ENCODE measurements at places on chromosomes 6 and 20. TPM values are rescaled to one million over a fixed set of nuclear protein-coding genes. Genes with fewer than 3 reads are reported as not detected.

The GPX5 gene
- total RNA-seq = 4.6 TPM

The PPP1R10 gene
- 11.3 TPM for total RNA-seq

The MUCL3 gene
- 2.4 TPM for total RNA-seq

The COX4I2 gene
- 7.9 TPM for total RNA-seq

The MAK gene
- total RNA-seq = 2.2 TPM

The C20orf202 gene
- total RNA-seq = 1.2 TPM

The NINL gene
- 17.6 TPM for total RNA-seq

The MRPS10 gene
- total RNA-seq = 30.8 TPM

GRCh38 chr20:11469795-11470435, 447.8 kb upstream of the BTBD3 start:
- DNase-seq = no peak

DNA sequence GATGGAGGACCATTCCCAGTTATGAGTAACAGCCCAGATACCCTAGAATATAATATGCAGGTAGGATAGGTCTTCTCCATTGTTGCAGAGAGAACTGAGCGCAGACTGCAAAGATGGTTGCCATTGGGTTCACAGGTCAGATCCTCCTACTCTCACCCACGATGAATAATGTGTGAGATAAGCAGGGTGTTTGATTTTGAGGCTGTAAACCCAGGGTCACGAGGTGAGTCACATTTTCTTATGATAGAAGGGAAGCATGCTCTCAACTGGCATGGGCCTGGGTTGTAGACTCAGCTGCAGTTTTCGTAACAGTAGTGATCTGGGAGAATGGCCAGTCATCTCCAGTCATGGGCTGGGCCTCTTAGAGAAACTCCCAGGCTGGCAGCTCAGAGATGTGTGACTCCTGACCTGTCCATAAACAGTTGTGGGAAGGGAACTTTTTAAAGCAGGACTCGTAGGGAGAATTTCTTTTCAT, 74.2 kb downstream of the CD164 start:
- peak; percentile 76 for DNase-seq

- DNase-seq = no peak
Measured at GRCh38 chr6:88616380-88616779, 347.0 kb downstream of the RNGTT start.

DNA sequence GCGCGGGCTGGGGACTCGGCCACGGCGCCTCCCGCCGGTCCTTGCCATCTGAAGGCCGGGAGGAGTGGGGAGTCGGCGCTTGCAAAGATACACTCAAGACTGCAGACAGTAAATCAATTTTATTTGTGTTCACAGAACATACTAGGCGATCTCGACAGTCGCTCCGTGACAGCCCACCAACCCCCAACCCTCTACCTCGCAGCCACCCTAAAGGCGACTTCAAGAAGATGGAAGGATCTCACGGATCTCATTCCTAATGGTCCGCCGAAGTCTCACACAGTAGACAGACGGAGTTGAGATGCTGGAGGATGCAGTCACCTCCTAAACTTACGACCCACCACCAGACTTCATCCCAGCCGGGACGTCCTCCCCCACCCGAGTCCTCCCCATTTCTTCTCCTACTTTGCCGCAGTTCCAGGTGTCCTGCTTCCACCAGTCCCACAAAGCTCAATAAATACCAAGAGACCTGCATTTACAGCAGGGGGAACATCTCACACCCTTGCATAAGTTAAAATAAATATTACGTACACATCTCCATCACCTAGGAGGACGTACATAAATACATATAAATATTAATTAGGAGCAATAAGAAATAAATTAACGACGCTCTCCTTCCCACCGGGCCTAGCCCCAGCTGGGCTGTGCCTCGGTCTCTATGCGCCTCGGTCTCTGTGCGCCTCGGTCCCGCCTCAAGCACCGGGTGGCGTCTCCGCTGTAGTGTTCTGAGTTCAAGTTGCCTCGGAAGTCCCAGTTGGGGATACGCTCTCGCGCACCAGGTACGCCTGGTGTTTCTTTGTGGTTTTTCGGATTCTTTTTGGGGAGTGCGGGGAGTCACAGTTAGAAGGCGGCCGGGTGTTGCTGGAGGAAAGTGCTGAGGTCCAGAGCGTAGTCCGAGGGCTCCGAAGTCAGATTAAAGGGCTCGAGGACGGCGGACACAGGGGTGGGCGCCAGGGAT, 889 bp upstream of the FLOT1 start:
- no peak for DNase-seq

- DNase-seq = peak; percentile 48
Measured at GRCh38 chr20:19944772-19945459, 72.2 kb upstream of the NAA20 start.

DNA sequence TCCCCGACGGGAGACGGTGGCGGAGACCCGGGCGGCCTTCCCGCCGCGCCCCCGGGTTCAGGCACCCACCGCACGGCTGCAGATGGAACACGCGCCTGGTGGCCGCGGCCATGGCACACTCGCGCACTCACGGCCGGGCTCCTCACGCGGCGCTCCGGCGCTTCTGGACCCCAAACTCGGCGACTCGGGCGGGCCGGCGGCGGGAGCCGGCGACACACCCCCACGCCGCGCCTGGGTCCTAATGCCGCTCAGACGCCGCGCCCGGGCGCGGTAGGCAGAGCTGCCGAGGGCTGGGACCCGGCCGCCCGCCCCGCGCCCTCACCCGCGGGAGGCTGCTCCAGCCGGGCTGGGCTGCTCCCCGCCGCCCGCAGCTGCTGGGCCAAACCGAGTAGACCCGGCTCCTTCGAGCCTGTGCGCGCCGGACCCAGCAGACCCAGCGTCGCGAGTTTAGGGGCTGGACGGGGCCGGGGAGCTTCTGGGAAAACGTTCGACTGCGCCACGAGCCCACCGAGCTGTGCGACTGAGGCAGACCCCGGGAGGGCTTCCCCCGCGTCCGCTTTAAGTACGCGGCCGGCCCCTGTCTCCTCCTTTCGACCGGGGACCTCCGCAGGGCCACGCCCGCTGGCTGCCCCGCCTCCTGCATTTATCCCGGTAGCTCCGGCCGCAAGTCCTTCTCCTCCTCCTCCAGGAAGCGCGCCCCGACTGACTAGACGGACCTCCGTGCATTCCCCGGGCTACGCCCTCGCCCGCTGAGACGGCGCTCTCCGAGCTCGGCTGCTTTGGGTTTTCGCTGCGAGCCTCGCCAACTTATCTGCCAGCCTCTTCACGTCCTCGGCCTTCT, at the start of gene SLC4A11:
TSS of gene SLC4A11 (minus strand) at position 165 of the 841 bp plus-strand sequence. CDS start at position 112, 53 bp downstream.
- peak; percentile 25 for DNase-seq

DNA sequence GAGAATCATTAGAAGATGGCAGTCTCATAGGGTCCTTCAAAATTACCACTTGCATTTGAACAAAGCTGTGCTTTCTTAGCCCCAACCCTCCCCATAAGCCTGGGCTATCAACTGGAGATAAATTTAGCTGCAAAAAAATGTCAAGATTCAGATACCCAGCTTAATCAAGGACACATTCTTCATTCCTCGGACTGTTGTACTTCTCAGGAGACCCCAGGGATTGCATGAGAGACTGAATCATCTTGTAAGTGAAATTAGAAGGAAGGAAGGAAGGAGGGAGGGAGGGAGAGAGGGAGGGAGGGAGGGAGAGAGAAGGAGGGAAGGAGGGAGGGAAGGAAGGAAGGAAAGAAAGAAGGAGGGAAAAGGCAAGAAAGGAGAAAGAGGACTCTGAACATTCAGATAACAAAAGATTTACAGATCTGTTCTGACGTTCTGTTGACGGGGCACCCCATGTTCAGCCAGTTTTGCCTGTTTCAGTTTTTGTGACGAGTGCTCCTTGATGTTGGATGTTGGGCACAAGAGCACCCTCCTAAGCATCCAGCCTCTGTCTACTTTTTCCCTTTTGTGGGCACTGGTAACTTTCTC, 498.7 kb downstream of the PREX1 start:
- DNase-seq = peak; percentile 36

GRCh38 chr6:139903411-139904157, 529.1 kb upstream of the CITED2 start:
- DNase-seq = peak; percentile 11

DNA sequence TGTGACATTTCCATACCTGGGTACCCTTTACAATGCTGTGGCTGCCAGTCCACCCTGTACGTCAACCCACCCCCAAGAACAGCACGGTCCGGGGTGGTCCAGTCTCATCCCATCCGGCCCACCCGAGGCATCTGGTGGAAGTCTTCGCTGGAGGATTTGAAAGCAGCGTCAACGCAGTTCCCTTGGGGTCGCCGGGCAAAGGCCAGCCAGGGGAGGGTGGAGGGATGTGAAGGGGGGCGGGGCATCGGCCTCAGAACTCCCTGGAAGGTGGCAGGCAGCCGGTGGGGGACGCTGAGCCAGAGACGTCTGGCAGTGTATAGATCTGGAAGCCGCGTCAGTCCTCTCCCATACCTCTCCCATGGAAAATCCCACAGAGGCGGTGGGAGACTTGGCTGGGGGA, 1944.0 kb upstream of the DEFB115 start:
- no peak for DNase-seq

DNA sequence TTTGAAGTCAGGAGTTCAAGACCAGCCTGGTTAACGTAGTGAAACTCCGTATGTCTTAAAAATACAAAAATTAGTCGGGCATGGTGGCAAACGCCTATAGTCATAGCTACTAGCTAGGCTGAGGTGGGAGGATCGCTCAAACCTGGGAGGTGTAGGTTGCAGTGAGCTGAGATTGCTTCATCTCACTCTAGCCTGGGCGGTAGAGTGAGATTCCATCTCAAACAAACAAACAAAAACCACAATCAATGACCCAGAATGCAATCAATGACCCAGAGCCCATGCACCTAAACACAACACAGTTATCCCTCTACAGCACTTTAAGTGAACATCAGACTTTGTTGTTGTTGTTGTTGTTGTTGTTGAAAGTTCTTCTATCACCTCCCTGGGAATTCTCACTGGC, 77.9 kb downstream of the MYB start:
- DNase-seq = no peak

GRCh38 chr6:835476-836160, 142.7 kb upstream of the EXOC2 start:
- no peak for DNase-seq

DNA sequence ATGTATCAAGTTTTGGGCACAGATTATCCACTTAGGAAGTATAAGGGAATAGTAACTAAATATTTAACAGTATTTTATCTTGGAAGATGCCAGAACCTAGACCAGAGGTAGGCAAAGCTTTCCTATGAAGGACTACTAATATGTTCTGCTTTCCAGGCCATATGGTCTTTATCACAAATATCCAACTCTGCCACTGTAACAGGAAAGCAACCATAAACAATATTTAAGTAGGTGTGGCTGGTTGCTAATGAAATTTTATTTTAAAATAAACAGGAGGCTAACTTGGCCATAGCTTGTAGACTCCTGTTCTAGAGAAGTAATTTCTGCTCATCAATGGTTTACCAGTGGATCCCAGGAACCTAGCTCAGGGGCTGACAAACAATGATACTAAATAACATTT, 39.4 kb downstream of the NOL7 start:
- no peak for DNase-seq

GRCh38 chr6:139699335-139699734, 324.9 kb upstream of the CITED2 start:
- no peak for DNase-seq

DNA sequence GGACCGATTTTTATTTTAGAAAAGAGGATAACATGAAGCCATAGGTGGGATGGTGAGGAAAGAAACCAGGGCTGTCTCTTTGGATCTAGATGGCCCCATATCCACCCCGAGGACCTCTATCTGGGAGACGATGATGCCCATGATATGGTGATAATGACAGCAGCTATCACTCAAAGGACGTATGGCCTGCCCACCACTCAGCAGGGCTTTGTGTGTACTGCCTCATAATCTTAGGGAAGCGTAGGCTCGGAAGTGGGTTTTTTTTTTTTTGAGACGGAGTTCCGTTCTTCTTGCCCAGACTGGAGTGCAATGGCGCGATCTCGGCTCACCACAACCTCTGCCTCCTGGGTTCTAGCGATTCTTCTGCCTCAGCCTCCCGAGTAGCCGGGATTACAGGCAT, 8.2 kb upstream of the TAF8 start:
- no peak for DNase-seq

DNA sequence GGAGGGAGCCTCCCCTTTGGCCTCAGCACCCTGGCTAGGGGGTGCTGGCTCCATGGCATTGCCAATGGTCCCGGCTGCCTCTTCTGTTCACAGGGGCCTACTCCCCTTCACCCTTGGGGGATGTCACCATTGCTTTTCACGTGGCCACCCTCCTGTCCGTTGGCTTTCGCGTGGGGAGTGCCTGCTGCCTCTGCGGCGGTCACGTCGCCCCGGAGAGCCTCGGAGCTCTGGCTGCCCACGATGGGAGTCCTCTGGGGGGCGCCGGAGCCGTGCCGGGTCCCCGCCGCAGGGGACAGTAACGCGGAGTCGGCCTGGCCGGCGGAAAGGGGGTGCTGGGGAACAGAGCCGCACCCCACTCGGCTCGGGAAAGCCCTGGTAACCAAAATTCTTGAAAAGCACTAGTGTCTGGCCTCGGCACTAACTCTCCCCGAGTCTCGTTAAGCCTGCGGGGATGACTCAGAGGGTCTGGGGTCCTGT, 661 bp upstream of the HEBP2 start:
- peak; percentile 52 for DNase-seq

GRCh38 chr6:18720075-18720474, 332.9 kb downstream of the RNF144B start:
- no peak for DNase-seq

- DNase-seq = no peak
Measured at GRCh38 chr6:142686507-142686887, 258.5 kb downstream of the HIVEP2 start.

DNA sequence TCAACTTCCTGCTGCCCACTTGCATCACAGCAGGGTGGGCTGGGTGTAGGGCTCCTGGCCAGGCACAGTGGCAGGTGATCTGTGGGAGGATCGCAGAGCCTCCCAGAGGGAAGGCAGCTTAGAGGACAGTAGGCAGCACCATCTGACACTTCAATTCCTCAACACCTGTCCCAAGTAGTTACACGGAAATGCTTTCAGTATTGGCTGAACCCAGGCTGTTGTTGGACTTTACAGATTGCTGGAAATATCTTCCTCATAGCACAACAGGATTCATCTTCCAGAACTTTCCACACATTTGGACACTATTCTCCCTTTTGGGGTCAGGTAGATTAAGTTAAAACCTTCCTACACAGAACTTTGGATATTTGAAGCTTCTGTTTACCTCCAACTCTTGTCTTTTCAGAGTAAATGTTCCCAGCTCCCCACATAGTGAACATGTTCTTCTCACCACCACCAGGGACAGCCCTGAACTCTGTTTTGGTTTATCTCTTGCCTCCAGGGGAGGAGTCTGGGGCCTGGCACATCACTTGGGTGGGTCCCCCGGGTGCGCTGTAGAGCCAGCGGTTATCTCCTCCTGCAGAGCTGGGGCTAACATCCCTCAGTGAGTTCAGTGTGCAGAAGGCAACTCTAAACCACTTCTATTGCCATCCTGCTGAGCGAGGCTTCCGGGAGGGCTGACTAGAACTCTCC, 3.5 kb upstream of the SLC22A2 start:
- peak; percentile 65 for DNase-seq

- peak; percentile 40 for DNase-seq
Measured at GRCh38 chr20:49320460-49320859, 42.6 kb upstream of the ZNFX1 start.

GRCh38 chr6:50608421-50608820, 104.9 kb upstream of the TFAP2D start:
- no peak for DNase-seq
